ENCODE measurements at places on chromosomes 7 and 10. TPM values are rescaled to one million over a fixed set of nuclear protein-coding genes. Genes with fewer than 3 reads are reported as not detected.

GIMAP5 gene
- 0.36 TPM for total RNA-seq

POLR2J2 gene
- total RNA-seq, result 5.8 TPM

CHST3 gene
- total RNA-seq, result 23.6 TPM

PIP gene
- total RNA-seq, result not detected

AOC1 gene
- total RNA-seq, result not detected

ABCC2 gene
- 129 TPM for total RNA-seq

SPDYE11 gene
- total RNA-seq, result not detected

ARHGAP19 gene
- 9.7 TPM for total RNA-seq

KNDC1 gene
- 0.36 TPM for total RNA-seq

SORCS1 gene
- 1.7 TPM for total RNA-seq

SMO gene
- total RNA-seq, result 24.0 TPM

GNGT1 gene
- total RNA-seq, result not detected

ANKRD1 gene
- total RNA-seq, result 0.36 TPM

SFTPA1 gene
- not detected for total RNA-seq

CPA1 gene
- not detected for total RNA-seq

KAZALD1 gene
- total RNA-seq, result not detected

LIPJ gene
- under 0.01 TPM for total RNA-seq

SFRP5 gene
- not detected for total RNA-seq

ADIRF gene
- total RNA-seq, result not detected

STYXL1 gene
- total RNA-seq, result 24.4 TPM

CHRM2 gene
- not detected for total RNA-seq

KCNIP2 gene
- 2.0 TPM for total RNA-seq

ZNF107 gene
- 6.2 TPM for total RNA-seq

DIP2C gene
- 49.2 TPM for total RNA-seq
